Panc1 (cell line): ENCODE measurements at places on chromosomes 11 and 22. TPM values are rescaled to one million over a fixed set of nuclear protein-coding genes. Genes with fewer than 3 reads are reported as not detected.
A peak's percentile ranks its signal among the peaks of the same experiment; 100 is the strongest.

- peak; percentile 35 for DNase-seq
- H3K27me3 ChIP-seq = no peaks in the 10 kb centered on the region
These were observed 20.8 kb upstream of the IL18BP start for GRCh38 chr11:71977743-71978418.

GRCh38 chr22:30305519-30305905 lies 16.2 kb upstream of the CASTOR1 start:
- H3K4me1 ChIP-seq = peaks cover 19% of the 10 kb centered on the region
- no peak overlapping the region for H3K4me3 ChIP-seq
- no peak for DNase-seq
- H3K27ac ChIP-seq = no peak overlapping the region; the same call in 1 of the 2 replicates
- H3K27me3 ChIP-seq = no peaks in the 10 kb centered on the region

LYVE1 gene
- 0.31 TPM for total RNA-seq

DNA sequence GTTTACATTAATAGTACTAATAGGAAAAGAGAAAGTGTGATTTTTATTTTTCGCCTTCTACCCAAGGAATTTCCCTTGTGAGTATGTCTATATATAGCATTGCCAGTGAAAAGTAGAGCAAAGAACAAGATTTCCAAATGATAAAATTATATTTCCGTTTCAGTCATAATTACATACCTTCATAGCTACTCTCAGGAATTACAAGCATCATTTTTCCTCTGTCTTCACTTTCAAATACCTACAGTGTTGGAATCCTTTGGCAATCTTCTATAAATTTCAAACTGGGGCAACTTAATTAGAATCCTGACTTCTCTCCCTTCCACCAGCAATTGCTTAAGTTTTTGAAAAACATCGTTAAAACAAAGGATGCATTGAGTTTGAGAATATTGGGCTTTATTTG lies 35.5 kb upstream of the SPON1 start:
- H3K4me3 ChIP-seq = no peak overlapping the region
- H3K4me1 ChIP-seq = no peaks in the 10 kb centered on the region
- no peaks in the 10 kb centered on the region; the same call in 1 of the 2 replicates for H3K36me3 ChIP-seq
- H3K27ac ChIP-seq = no peak overlapping the region

- H3K27me3 ChIP-seq = peaks cover 8% of the 10 kb centered on the region
- no peak for DNase-seq
- no peak overlapping the region for H3K4me3 ChIP-seq
These were observed 56.1 kb upstream of the SLC35C1 start for GRCh38 chr11:45748801-45749200.

RIC3 gene
- total RNA-seq = 4.2 TPM

DNA sequence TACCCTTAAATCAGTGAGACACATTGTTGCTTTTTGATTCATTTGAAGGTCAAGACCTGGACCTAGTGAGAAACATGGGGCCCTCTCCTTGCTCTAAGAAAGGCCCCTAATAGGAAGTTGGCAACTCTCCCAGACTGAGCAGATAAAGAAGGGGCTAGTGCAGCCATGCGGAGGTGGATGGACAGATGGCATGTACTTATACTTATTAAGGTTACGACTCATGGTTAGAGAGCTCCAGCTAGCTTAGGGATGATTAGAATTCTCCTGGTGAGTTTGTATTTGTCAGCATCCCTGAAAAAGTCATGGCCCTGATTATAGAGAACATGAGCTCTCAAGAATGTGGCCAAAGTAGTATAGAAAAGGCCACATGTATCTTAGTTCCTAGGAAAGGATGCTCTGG lies 112.1 kb upstream of the BDNF start:
- no peaks in the 10 kb centered on the region for H3K36me3 ChIP-seq
- no peak overlapping the region for H3K4me3 ChIP-seq
- no peak for DNase-seq
- H3K27ac ChIP-seq = no peak overlapping the region

CTSW gene
- total RNA-seq = not detected

MRGPRX3 gene
- not detected for total RNA-seq

GRCh38 chr22:37184816-37185541 lies 3.1 kb downstream of the C1QTNF6 start:
- H3K36me3 ChIP-seq = no peaks in the 10 kb centered on the region
- H3K4me3 ChIP-seq = no peak overlapping the region
- H3K27me3 ChIP-seq = no peaks in the 10 kb centered on the region
- DNase-seq = no peak
- H3K4me1 ChIP-seq = peaks cover 44% of the 10 kb centered on the region

DNA sequence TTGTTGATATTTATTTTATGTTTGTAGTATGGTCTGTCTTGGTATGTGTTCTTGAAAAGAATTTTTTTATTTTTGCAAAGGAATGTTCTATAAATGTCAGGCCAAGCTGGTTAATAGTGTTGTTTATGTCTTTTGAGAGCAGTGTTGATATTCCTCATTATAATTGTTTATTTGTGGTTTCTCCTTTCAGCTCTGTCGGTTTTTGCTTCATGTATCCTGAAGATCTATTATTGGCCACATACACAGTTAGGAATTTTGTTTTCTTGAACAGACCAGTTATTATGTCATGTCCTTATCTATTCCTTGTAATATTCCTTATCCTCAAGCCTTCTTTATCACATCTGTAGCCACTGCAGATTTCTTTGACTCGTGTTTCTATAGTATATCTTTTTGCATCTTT lies 56.5 kb downstream of the PDHX start:
- peak overlapping the region; percentile 100 for H3K27ac ChIP-seq
- H3K36me3 ChIP-seq = peaks cover 25% of the 10 kb centered on the region; the same call in 1 of the 2 replicates
- no peaks in the 10 kb centered on the region for H3K27me3 ChIP-seq

RAG2 gene
- 0.10 TPM for total RNA-seq

- H3K4me1 ChIP-seq = no peaks in the 10 kb centered on the region
- H3K27ac ChIP-seq = no peak overlapping the region
- DNase-seq = no peak
- H3K27me3 ChIP-seq = no peaks in the 10 kb centered on the region
- no peak overlapping the region for H3K4me3 ChIP-seq
These were observed 82.8 kb downstream of the FLI1 start for GRCh38 chr11:128776424-128777284.

SSTR3 gene
- 0.08 TPM for total RNA-seq

DNA sequence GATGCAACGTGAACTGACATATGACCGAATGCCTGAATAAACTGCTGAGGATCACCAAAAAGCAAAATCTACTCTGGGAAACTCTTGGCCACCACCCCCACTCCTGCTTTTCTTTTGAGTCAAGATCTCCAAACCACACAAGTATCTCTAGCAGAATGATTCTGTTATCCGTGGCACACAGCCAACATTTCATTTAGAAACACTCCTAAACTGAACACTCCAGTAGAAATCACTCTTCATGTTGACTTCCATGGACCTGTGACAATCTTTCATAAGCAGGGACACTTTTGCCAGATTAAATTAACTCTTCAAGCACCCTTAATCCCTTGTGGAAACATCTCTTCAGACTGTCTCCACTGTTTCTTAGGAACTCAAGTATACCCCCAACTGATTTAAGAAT lies 44.4 kb downstream of the VSIG10L2 start:
- DNase-seq = no peak
- H3K4me1 ChIP-seq = no peaks in the 10 kb centered on the region
- no peaks in the 10 kb centered on the region for H3K27me3 ChIP-seq
- H3K36me3 ChIP-seq = no peaks in the 10 kb centered on the region
- no peak overlapping the region for H3K27ac ChIP-seq
- H3K4me3 ChIP-seq = no peak overlapping the region

TPBGL gene
- total RNA-seq = 0.54 TPM

DNA sequence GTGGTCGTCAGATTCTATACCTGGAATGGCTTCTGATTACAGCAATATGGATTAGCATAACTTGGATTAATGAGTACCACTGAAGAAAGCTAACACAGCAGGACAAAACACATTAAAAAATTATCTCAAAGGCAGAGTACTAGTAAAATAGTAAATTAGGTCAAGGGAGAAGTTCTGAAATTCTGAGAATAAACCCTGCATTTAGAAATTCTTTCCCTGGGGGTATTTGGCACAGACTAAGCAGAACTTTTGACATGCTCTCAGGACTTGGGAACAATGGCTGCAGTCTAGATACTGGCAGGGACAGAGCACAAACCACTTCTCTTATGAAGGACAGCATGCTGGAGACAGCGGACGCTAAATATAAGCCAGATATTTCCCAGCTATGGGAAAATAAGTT lies 85.6 kb upstream of the GRIA4 start:
- H3K36me3 ChIP-seq = no peaks in the 10 kb centered on the region
- H3K4me1 ChIP-seq = no peaks in the 10 kb centered on the region
- H3K27ac ChIP-seq = no peak overlapping the region
- no peak for DNase-seq
- no peak overlapping the region for H3K4me3 ChIP-seq
- H3K27me3 ChIP-seq = no peaks in the 10 kb centered on the region

DNA sequence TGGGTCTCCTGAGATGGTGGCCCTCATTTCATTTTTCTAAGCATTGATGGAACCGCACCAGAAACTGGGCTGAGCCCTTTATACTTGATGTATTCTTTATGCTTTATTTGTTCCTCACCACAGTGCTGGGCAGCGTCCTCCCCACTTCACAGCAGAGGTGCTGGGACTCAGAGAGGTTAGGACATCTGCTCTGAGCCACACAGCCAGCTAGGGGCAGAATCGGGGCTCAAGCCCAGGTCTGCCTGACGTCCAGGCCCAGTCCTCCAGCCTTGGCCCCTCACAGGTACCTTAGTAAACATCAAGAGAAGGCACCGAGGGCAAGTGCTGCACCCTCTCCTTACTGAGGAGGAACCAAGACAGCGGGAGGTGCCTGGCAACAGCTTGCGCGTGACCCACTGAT lies 20.2 kb upstream of the SHISAL1 start:
- H3K36me3 ChIP-seq = no peaks in the 10 kb centered on the region
- H3K4me3 ChIP-seq = no peak overlapping the region
- H3K27ac ChIP-seq = no peak overlapping the region
- H3K4me1 ChIP-seq = no peaks in the 10 kb centered on the region; the same call in none of the 2 replicates
- H3K27me3 ChIP-seq = peaks cover 3% of the 10 kb centered on the region; the same call in 1 of the 2 replicates
- DNase-seq = no peak

MAP6 gene
- 0.21 TPM for total RNA-seq

GRCh38 chr11:115333121-115333520 lies 171.1 kb downstream of the CADM1 start:
- no peaks in the 10 kb centered on the region for H3K36me3 ChIP-seq
- DNase-seq = no peak
- H3K27me3 ChIP-seq = peaks cover 7% of the 10 kb centered on the region; the same call in 1 of the 2 replicates
- no peaks in the 10 kb centered on the region for H3K4me1 ChIP-seq
- no peak overlapping the region for H3K4me3 ChIP-seq

PRSS23 gene
- 355 TPM for total RNA-seq

OR6T1 gene
- total RNA-seq = not detected

DNA sequence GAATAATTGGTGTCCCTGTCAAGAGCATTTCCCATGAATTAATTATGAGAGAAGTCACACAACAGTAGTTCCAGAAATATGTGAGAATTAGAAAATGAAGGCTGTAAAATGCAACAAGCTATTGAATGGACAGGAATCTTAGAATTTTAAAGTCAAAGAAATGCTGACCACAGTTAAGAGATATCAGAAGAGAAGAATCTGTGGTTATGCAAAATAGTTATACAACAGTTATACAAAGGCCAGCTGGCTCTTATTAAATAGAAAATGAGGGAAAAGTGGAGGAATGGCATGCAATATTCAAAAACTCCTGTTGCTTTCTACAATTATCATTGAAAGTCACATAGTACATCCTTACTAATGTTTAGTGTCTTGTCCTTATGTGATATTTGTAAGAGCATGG lies 27.4 kb downstream of the CASP12 start:
- H3K4me3 ChIP-seq = no peak overlapping the region
- DNase-seq = no peak

PRG3 gene
- total RNA-seq = not detected

CASP12 gene
- total RNA-seq = not detected

GRCh38 chr11:44305470-44306051 lies 4.4 kb downstream of the ALX4 start:
- H3K27ac ChIP-seq = peak overlapping the region; percentile 54; the same call in 1 of the 2 replicates
- no peak for DNase-seq
- H3K4me1 ChIP-seq = peaks cover 12% of the 10 kb centered on the region
- peak overlapping the region; percentile 46 for H3K4me3 ChIP-seq
- H3K27me3 ChIP-seq = peaks cover 3% of the 10 kb centered on the region; the same call in 1 of the 2 replicates
- H3K36me3 ChIP-seq = no peaks in the 10 kb centered on the region

DNA sequence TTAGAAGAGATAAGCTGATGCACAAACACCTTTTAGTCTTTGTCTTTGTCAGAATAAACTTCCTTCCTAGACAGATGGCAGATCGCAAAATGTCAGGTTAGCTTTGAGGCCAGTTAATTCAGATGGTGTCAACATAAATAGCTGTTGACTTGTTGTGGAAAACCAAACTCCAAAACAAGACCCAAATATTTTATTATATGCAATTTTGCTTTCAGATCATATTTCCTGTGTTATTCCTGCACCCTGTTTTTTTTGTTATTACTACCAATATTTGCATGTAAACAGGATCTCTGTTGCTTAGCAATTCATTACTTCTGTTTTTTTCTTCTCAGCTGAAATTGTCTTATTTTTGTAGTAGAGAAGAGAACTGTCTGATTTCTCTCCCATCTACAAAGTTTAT lies 316.0 kb downstream of the ETS1 start:
- DNase-seq = no peak
- no peaks in the 10 kb centered on the region for H3K36me3 ChIP-seq
- no peak overlapping the region for H3K4me3 ChIP-seq
- H3K27me3 ChIP-seq = no peaks in the 10 kb centered on the region
- H3K4me1 ChIP-seq = no peaks in the 10 kb centered on the region

DNA sequence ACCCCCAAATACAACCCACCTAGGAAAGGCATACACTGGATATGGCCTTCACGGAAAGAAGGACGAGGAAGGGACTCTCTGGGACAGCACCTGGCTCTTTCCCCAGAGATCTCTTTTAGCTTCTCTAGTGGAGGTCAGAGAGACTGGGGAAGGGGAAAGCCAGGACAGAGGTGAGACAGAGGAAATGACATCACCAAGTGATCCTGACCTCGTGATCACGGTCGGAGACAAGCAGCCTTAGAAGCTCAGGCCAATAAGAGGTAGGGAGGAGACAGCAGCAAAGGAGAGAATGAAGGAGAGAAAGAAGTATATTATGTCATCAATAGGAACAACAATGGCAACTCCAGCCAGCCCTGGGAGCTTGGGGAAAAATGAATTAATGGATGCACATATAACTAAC lies 15.4 kb upstream of the TMPRSS13 start:
- DNase-seq = no peak
- H3K4me1 ChIP-seq = no peaks in the 10 kb centered on the region
- H3K27ac ChIP-seq = no peak overlapping the region
- peaks cover 26% of the 10 kb centered on the region for H3K27me3 ChIP-seq

DNA sequence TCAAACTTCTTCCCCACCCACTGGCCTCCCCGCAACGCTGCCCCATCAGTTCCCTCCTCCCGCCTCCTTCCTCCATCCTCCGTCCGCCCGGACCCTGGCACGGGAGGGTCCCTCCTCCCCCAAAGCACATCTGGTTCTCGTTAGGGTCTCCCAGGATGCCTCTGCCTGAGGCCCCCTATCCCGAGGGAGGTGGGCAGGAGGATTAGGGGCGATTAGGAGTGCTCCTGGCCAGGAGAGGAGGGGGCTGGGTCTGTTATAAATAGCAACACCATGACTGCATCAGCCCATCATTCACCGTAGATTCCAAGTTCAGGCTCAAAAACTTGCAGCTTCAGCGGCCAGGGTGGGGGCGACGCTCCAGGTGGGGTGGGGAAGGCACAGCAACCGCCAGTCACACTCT lies 10.4 kb downstream of the MYRF start:
- H3K4me3 ChIP-seq = no peak overlapping the region
- no peaks in the 10 kb centered on the region for H3K27me3 ChIP-seq
- peaks cover 7% of the 10 kb centered on the region for H3K4me1 ChIP-seq
- no peaks in the 10 kb centered on the region for H3K36me3 ChIP-seq
- no peak overlapping the region for H3K27ac ChIP-seq
- DNase-seq = no peak
